ENCODE measurements at places on chromosomes 4 and X.

GRCh38 chr4:72984351-72984750 is 85.2 kb downstream of the COX18 start:
- no peak overlapping the region for H3K4me3 ChIP-seq
- no peaks in the 10 kb centered on the region for H3K36me3 ChIP-seq
- no peak overlapping the region for H3K27ac ChIP-seq
- H3K27me3 ChIP-seq, result no peaks in the 10 kb centered on the region
- DNase-seq, result no peak

DNA sequence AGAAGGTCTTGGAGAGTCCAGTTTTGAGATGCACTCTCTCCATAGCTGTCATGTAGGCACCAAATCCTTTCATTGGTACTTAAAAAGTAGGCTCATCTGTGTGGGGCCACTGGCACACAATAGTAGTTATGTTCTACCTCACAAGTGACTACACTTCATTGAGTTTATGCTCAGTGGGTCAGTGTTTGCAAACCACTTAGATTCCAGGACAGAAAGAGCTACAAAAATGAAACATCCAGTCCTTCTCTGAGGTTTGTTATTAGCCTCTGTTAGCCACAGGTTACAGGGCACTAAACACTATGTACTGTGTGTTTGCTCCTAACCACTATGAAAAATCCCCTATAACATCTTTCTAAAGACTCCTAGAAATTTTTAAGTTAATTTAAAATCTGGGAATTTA is 13.8 kb downstream of the RAB28 start:
- no peaks in the 10 kb centered on the region for H3K4me1 ChIP-seq
- no peak overlapping the region for H3K27ac ChIP-seq
- peaks cover 3% of the 10 kb centered on the region for H3K36me3 ChIP-seq
- H3K4me3 ChIP-seq, result no peak overlapping the region

- H3K4me3 ChIP-seq, result no peak overlapping the region
- no peaks in the 10 kb centered on the region for H3K4me1 ChIP-seq
- no peak overlapping the region for H3K27ac ChIP-seq
Observed at GRCh38 chr4:119955256-119955655, 111.4 kb downstream of the MAD2L1 start.

GRCh38 chr4:88134536-88135355 is 23.7 kb downstream of the ABCG2 start:
- DNase-seq, result no peak
- H3K4me1 ChIP-seq, result no peaks in the 10 kb centered on the region
- no peaks in the 10 kb centered on the region for H3K27me3 ChIP-seq
- no peak overlapping the region for H3K27ac ChIP-seq
- H3K4me3 ChIP-seq, result no peak overlapping the region
- no peaks in the 10 kb centered on the region for H3K36me3 ChIP-seq

DNA sequence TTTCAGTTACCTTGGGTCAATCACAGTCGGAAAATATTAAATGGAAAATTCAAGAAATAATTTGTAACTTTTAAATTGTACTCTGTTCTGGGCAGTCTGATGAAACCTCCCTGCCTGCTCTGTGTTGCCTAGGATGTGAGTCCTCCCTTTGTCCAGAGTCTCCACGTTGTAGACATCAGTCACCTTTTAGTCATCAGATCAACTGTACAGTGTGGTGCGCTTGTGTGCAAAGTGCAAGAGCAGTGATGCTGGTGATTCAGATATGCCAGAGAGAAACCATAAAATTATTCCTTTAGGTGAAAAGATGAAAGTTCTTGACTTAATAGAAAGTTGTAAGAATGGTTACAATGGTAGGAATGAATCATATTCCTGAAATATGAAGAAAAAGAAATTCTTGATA is 1.4 kb downstream of the SPATA4 start:
- no peaks in the 10 kb centered on the region for H3K36me3 ChIP-seq
- peaks cover 6% of the 10 kb centered on the region for H3K4me1 ChIP-seq
- H3K4me3 ChIP-seq, result no peak overlapping the region
- no peaks in the 10 kb centered on the region for H3K27me3 ChIP-seq
- DNase-seq, result no peak

GRCh38 chrX:22078117-22078516 is 46.0 kb downstream of the PHEX start:
- no peaks in the 10 kb centered on the region for H3K36me3 ChIP-seq
- no peaks in the 10 kb centered on the region for H3K27me3 ChIP-seq
- no peak for DNase-seq
- H3K27ac ChIP-seq, result no peak overlapping the region
- no peak overlapping the region for H3K4me3 ChIP-seq
- no peaks in the 10 kb centered on the region for H3K4me1 ChIP-seq

GRCh38 chr4:38131371-38132091 is 171.3 kb downstream of the PTTG2 start:
- H3K4me1 ChIP-seq, result peaks cover 20% of the 10 kb centered on the region
- no peaks in the 10 kb centered on the region for H3K36me3 ChIP-seq
- no peak overlapping the region for H3K4me3 ChIP-seq

GRCh38 chrX:107940095-107940494 is 42.1 kb downstream of the TEX13B start:
- no peaks in the 10 kb centered on the region for H3K4me1 ChIP-seq
- no peak for DNase-seq
- no peaks in the 10 kb centered on the region for H3K27me3 ChIP-seq
- H3K36me3 ChIP-seq, result no peaks in the 10 kb centered on the region

DNA sequence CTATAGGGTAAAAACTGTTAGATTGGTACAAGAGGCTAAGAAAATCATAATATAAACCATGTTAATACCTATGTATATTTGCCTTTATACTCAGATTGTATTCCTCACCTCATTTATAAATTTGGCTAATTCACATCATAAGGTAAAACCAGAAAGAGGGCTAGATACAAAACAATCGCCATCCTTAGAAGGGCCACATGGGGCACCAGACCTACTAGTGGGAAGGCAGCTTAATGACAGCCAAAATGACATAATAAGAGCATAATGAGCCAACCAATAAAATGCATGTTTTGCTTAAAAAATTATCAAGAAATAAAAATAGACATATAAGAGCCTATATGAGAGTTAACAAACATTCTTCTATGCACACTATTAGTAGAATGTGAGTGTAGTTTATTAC is 107.3 kb upstream of the PRDX4 start:
- H3K36me3 ChIP-seq, result no peaks in the 10 kb centered on the region
- H3K27me3 ChIP-seq, result no peaks in the 10 kb centered on the region
- H3K4me1 ChIP-seq, result no peaks in the 10 kb centered on the region

- H3K27ac ChIP-seq, result no peak overlapping the region
- no peaks in the 10 kb centered on the region for H3K27me3 ChIP-seq
- H3K4me1 ChIP-seq, result no peaks in the 10 kb centered on the region
- DNase-seq, result no peak
- H3K36me3 ChIP-seq, result no peaks in the 10 kb centered on the region
- no peak overlapping the region for H3K4me3 ChIP-seq
Observed at GRCh38 chr4:150150629-150151062, 72.4 kb downstream of the DCLK2 start.

DNA sequence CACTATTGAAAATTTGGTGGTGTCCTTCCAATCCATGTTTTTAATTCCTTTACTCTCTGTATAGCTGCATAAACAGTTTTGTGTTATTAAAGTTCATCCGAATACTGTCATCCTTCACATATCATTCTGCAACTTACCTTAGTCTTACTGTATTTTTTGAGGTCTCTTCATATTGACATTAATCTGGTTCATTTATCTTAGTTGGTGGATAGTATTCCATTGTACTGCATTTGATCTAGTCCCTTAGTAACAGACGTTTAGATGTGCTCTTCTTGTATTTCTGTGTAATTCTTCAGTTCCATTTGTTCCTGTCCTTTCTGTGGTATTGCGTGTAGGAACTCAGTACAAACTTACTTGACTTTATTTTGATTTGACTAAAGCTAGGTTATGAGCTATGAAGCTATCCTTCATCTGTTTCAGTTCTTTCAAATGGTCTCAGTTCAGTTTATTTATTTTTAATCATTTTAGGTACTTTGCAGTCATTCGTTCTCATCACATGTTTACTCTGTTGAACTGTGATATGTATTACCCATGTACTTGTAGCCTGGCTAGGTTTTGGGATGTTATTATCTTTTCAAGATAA is 41.3 kb downstream of the RAPGEF2 start:
- H3K27me3 ChIP-seq, result no peaks in the 10 kb centered on the region
- no peak overlapping the region for H3K27ac ChIP-seq
- no peak for DNase-seq
- no peak overlapping the region for H3K4me3 ChIP-seq
- no peaks in the 10 kb centered on the region for H3K36me3 ChIP-seq

GRCh38 chrX:25069209-25069608 is 53.4 kb upstream of the ARX start:
- no peaks in the 10 kb centered on the region for H3K36me3 ChIP-seq
- H3K4me1 ChIP-seq, result no peaks in the 10 kb centered on the region
- H3K4me3 ChIP-seq, result no peak overlapping the region
- H3K27ac ChIP-seq, result no peak overlapping the region

GRCh38 chr4:114527637-114528036 is 71.0 kb upstream of the UGT8 start:
- H3K27ac ChIP-seq, result no peak overlapping the region
- no peaks in the 10 kb centered on the region for H3K36me3 ChIP-seq
- H3K4me1 ChIP-seq, result no peaks in the 10 kb centered on the region
- DNase-seq, result no peak
- no peak overlapping the region for H3K4me3 ChIP-seq
- no peaks in the 10 kb centered on the region for H3K27me3 ChIP-seq

All from vagina (tissue), 2 donors.